ENCODE measurements at places on chromosomes 3 and 15.

DNA sequence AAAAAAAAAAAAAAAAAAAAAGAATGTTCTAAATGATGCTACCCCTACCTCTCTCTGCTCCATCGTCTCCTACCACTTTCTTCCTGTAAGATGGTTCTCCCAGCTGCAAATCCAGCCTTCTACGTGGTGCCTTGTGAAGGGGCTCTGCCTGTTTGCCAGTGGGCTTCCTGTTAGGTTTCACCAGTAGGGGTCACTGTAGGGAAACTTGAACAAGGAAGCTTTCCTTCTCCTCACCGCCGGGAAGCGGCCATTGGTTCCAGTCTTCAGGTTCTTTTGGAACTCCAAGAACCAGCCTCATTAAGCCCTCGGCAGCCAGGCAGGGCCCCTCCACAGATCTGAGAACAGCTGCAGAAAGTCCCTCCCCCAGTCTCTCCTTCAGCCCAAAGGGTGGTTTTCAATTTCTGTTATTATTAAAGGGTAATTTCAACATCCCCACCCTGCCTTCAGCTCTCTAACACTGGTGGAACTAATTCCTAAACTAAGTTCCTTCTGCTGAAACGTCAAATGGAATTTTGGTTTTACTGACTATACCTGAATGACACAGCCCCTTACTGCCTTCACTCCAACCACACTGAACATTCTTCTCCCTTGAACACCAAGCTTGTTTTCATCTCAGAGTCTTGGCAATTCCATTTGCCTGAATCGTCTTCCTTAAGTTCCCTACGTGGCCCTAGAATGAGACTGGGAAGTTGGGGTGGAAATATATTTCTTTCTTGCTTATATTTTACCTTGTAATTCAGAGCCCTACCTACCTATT is 13.5 kb downstream of the MCCC1 start:
- no peak for DNase-seq

- no peak for DNase-seq
Observed at GRCh38 chr3:23594894-23595670, 210.7 kb upstream of the UBE2E1 start.

DNA sequence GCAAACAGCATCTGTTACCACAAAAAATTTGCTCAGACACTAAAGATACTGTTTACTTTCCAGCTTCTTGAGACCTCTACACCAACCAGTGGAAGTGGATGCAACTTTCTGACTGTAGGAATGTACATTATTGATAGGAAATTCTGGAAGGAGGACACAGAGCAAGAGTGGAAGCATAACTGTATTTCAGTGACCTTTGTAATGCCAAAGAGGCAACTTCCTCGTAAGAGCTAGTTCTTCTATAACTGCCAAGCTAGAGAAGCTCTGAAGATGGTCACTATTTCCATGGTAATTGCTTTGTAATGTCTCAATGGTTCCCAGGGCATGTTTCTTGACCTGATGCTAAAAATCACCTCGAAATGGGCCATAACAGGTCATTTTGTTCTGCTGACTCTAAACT is 96.3 kb upstream of the SLC2A2 start:
- no peak for DNase-seq

GRCh38 chr15:67021455-67021854 is 43.9 kb upstream of the SMAD3 start:
- no peak for DNase-seq

DNA sequence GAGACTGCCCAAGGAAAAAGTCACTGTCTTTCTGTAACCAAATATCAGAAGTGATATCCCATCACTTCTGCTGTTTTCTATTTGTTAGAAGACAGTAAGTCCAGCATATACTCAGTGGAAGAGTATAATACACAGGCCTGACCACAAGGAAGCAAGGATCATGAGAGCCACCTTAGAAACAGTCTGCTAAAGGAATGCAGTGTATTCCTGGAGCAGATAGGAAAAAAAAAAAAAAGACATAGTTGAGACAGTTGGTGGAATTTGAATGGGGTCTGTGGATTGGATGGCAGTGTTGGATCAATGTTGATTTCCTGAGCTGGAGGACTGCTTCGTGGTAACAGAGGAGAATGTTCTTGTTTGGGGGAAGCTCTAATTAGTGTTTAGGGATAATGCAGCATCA is 26.5 kb upstream of the FBXL2 start:
- peak; percentile 8 for DNase-seq

GRCh38 chr3:70519913-70520659 is 207.6 kb upstream of the MDFIC2 start:
- peak; percentile 38 for DNase-seq

DNA sequence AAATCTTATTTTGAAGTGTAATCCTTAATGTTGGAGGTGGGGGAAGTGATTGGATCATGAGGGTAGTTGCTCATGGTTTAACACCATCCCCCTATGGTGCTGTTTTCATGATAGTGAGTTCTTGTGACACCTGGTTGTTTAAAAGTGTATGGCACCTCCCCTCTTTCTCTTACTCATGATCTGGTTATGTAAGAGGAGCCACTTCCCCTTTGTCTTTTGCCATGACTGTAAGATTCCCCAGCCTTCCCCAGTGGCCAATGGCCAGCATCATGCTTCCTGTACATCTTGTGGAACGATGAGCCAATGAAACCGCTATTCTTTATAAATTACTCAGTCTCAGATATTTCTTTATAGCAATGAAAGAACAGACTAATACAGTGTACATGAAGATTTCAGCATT is 39.8 kb upstream of the GMNC start:
- no peak for DNase-seq

GRCh38 chr3:129662191-129662608 is 55.7 kb upstream of the PLXND1 start:
- no peak for DNase-seq

DNA sequence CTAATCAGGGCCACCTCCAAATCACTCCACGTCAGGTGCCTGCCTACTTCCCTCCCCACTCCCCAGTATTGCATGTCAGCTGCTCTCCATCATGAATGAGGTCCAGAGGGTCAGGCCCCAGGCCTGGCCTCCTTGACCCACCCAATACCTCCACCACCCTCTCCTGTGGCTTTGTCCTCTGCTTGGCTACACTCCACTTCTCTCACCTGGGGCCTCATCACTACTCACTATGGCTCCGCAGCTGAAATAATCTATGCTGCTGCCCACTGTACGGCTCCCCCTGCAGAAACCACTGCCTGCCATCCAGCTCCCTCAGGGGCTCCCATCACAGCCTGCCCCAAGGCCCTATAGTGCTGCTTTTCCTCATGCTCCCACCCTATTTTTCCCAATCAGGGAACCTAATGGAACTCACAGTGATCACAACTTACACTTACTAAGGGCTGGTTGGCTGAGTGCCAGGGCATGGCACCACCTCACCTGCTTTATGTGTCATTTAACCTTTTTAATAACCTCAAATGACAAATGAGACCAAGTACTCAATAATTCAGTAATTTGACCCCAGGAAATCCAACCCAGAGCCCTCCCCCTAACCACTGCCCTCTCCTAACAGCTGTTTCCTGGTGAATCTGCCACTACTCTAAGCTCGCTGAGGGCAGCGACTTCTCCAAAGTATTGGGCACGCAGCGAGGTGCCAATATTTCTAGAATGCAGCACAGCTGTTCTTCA is 2.3 kb downstream of the GORASP1 start:
- no peak for DNase-seq

GRCh38 chr3:44093531-44093930 is 148.2 kb upstream of the TOPAZ1 start:
- DNase-seq = no peak

DNA sequence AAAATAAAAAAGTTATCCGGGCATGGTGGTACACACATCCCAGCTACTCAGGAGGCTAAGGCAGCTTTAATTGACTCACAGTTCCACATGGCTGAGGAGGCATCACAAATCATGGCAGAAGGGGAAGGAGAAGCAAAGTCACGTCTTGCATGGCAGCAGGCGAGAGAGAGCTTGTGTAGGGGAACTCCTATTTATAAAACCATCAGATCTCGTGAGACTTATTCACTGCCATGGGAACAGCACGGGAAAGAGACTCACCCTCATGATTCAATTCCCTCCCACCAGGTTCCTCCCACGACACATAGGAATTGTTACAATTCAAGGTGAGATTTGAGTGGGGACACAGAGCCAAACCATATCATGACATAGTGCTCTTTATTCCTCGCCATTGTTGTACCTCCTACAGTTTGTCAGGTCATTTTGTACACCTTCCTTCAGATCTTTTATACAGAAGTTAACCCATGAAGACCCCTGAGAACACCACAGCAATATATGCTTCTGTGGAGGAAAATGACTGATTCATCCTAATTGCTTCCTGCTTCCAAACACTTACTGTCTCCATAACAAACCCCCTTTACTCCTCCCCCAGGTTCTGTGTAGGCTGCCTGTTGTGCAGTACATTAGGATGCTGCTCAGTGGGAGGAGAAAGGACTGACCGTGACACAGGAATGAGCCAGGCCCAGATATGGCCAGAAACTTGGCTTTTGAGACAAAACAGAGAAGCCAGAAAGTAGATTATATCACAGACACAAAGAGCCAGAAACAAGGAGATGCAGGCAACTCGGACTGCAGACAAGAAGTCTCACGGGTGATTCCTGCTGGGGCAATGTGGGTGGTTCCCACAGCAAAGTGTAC is 67.9 kb upstream of the HEG1 start:
- DNase-seq = peak; percentile 72

- no peak for DNase-seq
Observed at GRCh38 chr3:120093911-120094775, at the start of gene GSK3B. TSS of gene GSK3B (minus strand) at chr3:120094447. CDS start at chr3:120093434, 1,013 bp downstream.

DNA sequence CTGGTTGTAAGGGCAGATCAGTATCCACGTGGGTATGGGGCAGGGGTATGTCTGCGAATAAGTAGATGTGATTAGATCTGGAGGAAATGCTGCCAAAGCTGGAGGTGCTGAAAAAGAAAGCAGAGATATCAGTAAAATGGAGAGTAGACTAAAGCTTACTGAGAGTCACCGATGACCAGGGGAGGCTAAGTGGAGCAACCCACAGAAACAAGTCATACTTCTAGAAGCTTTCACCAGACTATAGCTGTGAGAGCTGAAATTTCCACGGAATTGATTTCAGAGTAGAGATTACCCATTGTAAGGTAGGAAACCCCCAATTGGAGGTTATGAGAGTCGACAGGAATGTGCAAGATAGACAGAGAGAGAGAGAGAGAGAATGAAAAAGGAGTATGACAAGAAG is 27.5 kb downstream of the ONECUT1 start:
- DNase-seq = no peak

GRCh38 chr3:45120359-45121158 is 25.6 kb downstream of the CDCP1 start:
- no peak for DNase-seq

- no peak for DNase-seq
Observed at GRCh38 chr3:102038477-102039142, 189.3 kb downstream of the NFKBIZ start.

GRCh38 chr3:126481808-126482502 is 6.3 kb upstream of the ZXDC start:
- DNase-seq = no peak

DNA sequence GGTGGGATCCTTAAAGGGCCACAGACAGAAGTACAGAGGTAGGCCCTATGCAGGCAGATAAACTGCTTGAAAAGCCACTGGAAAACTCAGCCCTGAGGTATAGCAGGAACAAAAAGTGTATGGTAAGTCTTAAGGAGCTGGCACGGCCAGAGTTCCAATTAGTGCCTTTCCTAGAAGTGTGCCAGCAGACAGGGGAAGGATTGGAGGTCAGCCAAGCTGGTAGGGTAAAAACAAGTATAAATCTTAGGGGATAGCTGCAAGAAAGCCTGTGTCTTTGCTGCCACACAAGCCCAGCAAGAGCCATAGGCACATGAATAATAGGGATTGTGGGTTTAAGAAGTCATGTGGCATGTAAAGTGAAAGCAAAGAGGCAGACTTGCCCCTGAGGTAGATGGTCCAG is 582.5 kb downstream of the PLOD2 start:
- DNase-seq = no peak

DNA sequence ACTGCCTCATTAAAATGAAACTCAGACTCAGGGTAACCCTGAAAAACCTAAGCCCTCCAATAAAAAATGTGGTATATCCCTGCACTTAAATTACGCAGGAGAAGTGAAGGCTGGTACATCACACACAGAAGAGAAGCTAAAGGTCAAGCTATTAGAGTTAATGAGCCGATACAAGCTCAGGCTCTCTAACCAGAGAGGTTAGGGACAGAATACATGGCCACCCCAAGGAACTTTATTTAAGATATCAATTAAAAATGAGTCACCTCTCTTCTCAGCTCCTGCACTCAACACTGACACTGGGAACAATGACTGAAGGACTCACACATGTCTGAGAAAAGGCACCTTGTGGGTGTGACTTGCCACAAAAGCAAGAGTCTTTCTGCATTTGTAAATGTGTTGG is 800.6 kb upstream of the CFAP20DC start:
- DNase-seq = no peak

GRCh38 chr3:141412936-141413354 is 44.6 kb downstream of the ZBTB38 start:
- peak; percentile 60 for DNase-seq

GRCh38 chr15:72991026-72991425 is 61.2 kb upstream of the NEO1 start:
- DNase-seq = no peak

GRCh38 chr3:45640091-45640507 is 45.5 kb downstream of the LIMD1 start:
- no peak for DNase-seq

DNA sequence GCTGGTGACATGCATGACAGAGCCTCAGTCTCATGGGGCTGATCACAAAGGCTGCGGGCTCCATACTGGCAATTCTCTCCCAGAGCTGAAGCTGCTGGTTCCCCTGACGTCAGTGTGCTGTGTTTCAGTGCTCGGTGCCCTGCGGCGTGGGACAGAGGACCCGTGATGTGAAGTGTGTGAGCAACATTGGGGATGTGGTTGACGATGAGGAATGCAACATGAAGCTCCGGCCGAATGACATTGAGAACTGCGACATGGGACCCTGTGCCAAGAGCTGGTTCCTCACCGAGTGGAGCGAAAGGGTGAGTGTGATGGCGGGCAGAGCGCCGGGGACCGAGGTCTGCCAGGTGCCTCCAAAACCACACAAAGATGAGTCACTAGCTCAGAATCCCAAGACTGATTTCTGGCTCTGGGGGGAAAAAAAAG is 62.0 kb upstream of the NR2E3 start:
- DNase-seq = peak; percentile 63

GRCh38 chr3:128486205-128486628 is 6.8 kb downstream of the GATA2 start:
- no peak for DNase-seq

DNA sequence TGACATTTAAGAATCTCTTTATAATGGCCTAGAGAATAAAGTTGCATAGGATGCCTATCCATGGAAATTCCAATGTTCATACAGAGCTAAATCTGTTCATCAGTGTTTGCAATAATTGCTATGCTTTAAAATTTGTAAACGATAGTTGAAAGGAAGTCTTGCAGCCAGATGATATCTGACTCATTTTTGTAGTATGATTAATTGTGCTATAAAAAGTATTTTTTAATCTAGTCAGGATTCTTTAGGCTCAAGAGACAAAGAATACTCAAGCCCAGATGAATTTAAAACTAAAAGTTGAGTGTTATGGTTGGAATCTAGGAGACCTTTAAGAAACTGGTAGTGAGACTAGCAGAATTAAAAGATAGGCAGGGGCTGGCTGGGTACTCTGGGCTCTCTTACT is 50.5 kb downstream of the SUCNR1 start:
- no peak for DNase-seq

GRCh38 chr15:68023307-68024101 is 30.6 kb upstream of the PIAS1 start:
- no peak for DNase-seq
